ENCODE measurements at places on chromosomes 1 and 21. TPM values are rescaled to one million over a fixed set of nuclear protein-coding genes. Genes with fewer than 3 reads are reported as not detected.

DNA sequence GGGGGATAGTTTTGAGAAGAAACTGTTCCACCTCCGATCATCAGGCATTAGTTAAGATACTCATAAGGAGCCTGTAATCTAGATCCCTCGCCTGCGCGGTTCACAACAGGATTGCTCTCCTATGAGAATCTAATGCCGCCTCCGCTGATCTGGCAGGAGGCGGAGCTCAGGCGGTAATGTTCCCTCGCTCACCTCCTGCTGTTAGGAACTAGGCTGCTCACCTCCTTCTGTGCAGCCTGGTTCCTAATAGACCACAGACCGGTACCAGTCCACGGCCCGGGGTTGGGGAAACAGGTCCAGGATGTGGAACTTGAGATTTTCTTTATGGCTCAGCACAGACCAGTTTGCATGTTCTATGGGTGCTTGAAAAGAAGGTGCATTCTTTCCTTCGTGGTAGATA is 27.2 kb upstream of the FAM3B start:
- peaks cover 2% of the 10 kb centered on the region for H3K4me1 ChIP-seq
- no peak overlapping the region for H3K4me3 ChIP-seq
- H3K27ac ChIP-seq, result no peak overlapping the region
- no peak for DNase-seq
- H3K27me3 ChIP-seq, result peaks cover 38% of the 10 kb centered on the region
- H3K36me3 ChIP-seq, result no peaks in the 10 kb centered on the region

DNA sequence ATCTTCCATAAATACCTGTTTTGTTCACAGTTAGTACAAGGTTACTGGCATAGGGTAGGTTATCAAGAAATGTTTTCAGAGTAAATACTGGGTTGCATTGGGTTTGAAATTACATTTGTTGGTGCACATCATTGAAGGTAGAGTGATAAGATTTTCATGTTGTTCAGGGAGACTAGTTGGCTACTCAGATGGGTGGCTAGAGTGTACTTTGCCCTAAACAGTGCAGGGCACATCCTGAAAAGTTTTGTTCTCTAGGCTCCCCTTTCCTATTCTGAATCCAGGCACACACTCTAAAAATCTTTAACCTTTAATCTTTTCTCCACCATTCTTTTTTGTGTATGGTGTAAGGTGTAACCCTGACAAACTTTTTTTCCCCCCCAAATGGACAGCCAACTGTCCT is 18.0 kb downstream of the POU2F1 start:
- no peaks in the 10 kb centered on the region for H3K27me3 ChIP-seq
- no peak for DNase-seq
- H3K4me1 ChIP-seq, result peaks cover 32% of the 10 kb centered on the region
- H3K36me3 ChIP-seq, result peaks cover 2% of the 10 kb centered on the region
- no peak overlapping the region for H3K4me3 ChIP-seq

DNA sequence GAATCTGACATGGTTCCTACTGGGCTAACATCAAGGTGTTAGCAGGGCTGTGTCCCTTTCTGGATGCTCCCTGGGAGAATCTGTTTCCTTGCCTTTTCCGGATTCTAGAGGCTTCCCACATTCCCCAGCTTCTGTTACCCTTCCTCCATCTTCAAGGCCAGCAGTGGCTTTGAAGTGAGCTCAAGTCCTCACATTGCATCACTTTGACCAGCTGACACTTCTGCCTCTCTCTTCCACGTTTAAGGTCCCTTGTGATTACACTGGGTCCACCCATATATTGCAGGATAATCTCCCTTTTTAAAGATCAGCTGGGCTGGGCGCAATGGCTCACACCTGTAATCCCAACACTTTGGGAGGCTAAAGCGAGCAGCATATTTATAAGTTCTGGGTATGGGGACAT is 33.1 kb downstream of the CNST start:
- no peak overlapping the region for H3K4me3 ChIP-seq
- H3K36me3 ChIP-seq, result peaks cover 5% of the 10 kb centered on the region
- H3K27ac ChIP-seq, result no peak overlapping the region
- H3K27me3 ChIP-seq, result no peaks in the 10 kb centered on the region

- peak overlapping the region; percentile 81 for H3K27ac ChIP-seq
- H3K4me3 ChIP-seq, result peak overlapping the region; percentile 98
- DNase-seq, result no peak
- no peaks in the 10 kb centered on the region for H3K27me3 ChIP-seq
- peaks cover 48% of the 10 kb centered on the region for H3K36me3 ChIP-seq
- peaks cover 32% of the 10 kb centered on the region for H3K4me1 ChIP-seq
Observed at GRCh38 chr1:150575072-150575489, 4.3 kb downstream of the MCL1 start.

GRCh38 chr1:92094090-92094489 is 13.9 kb downstream of the BTBD8 start:
- H3K27ac ChIP-seq, result no peak overlapping the region
- H3K4me3 ChIP-seq, result no peak overlapping the region
- H3K36me3 ChIP-seq, result no peaks in the 10 kb centered on the region
- H3K27me3 ChIP-seq, result no peaks in the 10 kb centered on the region

DNA sequence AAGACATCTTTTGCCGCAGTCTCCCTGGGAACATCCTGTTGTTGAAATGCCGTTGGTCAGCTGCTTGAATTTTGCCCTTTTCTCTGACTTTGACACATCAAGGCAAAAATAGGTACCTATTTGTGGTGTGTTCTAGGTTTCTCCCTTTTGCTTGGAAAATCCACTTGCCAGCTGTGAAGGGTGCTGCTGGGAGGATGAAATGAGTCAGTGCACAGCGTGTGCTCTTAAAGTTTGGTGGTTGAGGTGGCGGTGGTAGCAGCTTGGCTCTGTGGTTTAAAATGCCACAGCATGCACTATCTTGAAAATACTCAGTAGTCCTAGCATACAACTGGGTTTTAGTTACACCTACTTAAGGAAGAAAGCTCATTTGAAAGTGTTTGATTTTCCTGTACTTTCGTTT is 183.8 kb downstream of the DHRS3 start:
- no peak overlapping the region for H3K27ac ChIP-seq
- DNase-seq, result no peak
- no peak overlapping the region for H3K4me3 ChIP-seq

DNA sequence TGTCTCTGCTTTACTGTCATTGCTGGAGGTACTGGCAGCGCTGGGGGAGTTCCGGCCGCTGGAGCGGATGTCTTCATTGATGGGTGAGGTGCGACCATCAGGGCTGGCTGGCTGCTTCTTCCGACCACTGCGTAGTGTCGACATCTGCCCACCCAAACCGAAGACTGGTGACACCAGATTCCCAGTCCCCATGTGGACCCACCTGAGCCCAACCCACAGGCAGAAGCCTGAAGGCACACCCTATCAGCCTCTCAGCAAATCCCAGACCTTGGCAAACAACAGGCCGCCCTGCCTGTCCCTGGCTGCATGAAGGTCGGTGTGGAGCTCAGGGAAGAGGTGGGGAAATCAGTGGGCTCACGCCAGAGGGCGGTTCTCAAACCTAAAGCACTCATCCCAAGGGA is 44.8 kb downstream of the SLC45A1 start:
- peaks cover 8% of the 10 kb centered on the region for H3K4me1 ChIP-seq
- no peak overlapping the region for H3K4me3 ChIP-seq
- no peak for DNase-seq
- H3K27me3 ChIP-seq, result no peaks in the 10 kb centered on the region
- peaks cover 17% of the 10 kb centered on the region for H3K36me3 ChIP-seq

GRCh38 chr1:245788269-245788668 is 633.5 kb downstream of the KIF26B start:
- DNase-seq, result no peak
- no peaks in the 10 kb centered on the region for H3K36me3 ChIP-seq
- H3K4me1 ChIP-seq, result peaks cover under 1% of the 10 kb centered on the region
- no peak overlapping the region for H3K4me3 ChIP-seq
- H3K27me3 ChIP-seq, result no peaks in the 10 kb centered on the region
- no peak overlapping the region for H3K27ac ChIP-seq

DNA sequence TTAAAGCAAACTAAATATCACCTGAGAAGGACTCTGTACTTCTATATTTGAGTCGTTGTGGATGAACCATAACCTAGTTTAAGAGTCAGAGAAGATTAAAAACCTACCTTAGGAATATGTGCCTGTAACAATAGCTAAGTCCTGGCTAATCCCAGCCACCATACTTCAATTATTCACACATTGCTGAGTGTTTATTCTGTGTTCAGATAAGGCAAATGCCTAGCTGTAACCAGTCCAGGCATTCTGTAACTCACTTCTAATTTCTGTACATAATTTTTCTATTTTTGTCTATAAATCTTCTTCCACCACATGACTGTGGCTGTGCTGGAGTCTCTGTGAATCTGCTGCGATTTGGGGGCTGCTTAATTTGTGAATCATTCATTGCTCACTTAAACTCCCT is 441.9 kb upstream of the ADAMTS5 start:
- no peak overlapping the region for H3K4me3 ChIP-seq
- H3K36me3 ChIP-seq, result no peaks in the 10 kb centered on the region
- no peaks in the 10 kb centered on the region for H3K27me3 ChIP-seq
- DNase-seq, result no peak
- no peak overlapping the region for H3K27ac ChIP-seq
- no peaks in the 10 kb centered on the region for H3K4me1 ChIP-seq

GRCh38 chr1:54239035-54239383 is 39.0 kb downstream of the MRPL37 start:
- H3K36me3 ChIP-seq, result peaks cover 5% of the 10 kb centered on the region
- no peak overlapping the region for H3K4me3 ChIP-seq
- DNase-seq, result no peak
- peaks cover 5% of the 10 kb centered on the region for H3K4me1 ChIP-seq
- H3K27me3 ChIP-seq, result no peaks in the 10 kb centered on the region

DNA sequence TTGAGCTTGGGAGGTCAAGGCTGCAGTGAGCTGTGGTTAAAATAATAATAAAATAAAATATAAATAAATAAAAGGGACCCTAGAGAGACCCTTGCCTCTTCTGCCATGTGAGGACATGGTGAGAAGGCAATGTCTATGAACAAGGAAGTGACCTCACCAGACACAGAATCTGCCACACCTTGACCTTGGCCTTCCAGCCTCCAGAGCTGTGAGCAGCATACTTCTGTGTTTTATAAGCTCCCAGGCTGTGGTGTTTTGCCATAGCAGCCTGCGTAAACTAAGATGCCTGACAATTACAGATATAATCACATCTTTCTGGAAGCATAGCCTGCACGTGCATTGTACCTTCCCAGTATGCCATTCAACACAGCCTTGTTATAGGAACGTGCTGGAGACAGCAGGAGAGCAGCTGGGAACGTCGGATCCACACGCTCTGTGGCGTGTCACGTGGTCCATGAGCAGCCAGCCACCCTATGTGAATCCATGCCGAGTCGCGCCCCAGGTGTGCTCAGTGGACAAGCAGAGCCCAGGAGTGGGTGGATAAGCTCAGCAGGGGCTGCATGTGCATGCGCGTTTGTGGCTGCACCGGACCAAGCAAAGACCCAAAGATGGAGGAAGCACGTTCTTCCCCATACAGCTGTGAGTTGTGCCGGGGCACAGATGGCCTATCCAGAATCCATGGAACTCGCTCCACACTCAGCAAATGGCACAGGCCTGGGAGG is 17.8 kb downstream of the WNT9A start:
- H3K27me3 ChIP-seq, result peaks cover 6% of the 10 kb centered on the region
- H3K4me1 ChIP-seq, result peaks cover 5% of the 10 kb centered on the region
- no peak overlapping the region for H3K27ac ChIP-seq

GRCh38 chr1:8666389-8667167 is 150.9 kb downstream of the RERE start:
- no peaks in the 10 kb centered on the region for H3K27me3 ChIP-seq
- H3K36me3 ChIP-seq, result no peaks in the 10 kb centered on the region
- DNase-seq, result peak; percentile 34
- H3K27ac ChIP-seq, result peak overlapping the region; percentile 87
- no peaks in the 10 kb centered on the region for H3K4me1 ChIP-seq

DNA sequence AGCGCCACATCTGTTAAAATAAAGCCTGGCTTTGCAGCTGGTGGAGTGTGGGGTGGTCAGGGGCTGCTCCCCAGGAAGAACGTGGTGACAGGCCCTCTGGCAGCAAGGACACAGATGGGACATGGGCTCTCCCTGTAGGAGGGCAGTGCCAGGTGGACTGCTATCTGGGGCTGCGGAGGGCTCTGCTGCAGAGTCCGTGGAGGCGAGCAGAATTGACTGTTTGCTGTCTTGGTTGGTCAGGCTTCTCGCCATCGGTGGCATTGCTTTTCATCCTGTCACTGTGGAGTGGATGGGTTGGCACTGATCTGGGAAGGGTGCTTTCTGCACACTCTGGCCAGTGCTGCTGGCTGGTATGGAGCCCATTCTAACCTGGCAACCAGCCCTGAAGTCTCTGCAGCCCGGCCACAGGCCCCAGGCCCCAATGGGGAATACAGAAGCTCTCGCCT is 103.0 kb downstream of the LAMC2 start:
- no peaks in the 10 kb centered on the region for H3K4me1 ChIP-seq
- no peak overlapping the region for H3K27ac ChIP-seq

- H3K27ac ChIP-seq, result no peak overlapping the region
- no peaks in the 10 kb centered on the region for H3K27me3 ChIP-seq
- no peak overlapping the region for H3K4me3 ChIP-seq
- no peaks in the 10 kb centered on the region for H3K36me3 ChIP-seq
- no peaks in the 10 kb centered on the region for H3K4me1 ChIP-seq
Observed at GRCh38 chr1:169148472-169149252, 42.2 kb downstream of the ATP1B1 start.

DNA sequence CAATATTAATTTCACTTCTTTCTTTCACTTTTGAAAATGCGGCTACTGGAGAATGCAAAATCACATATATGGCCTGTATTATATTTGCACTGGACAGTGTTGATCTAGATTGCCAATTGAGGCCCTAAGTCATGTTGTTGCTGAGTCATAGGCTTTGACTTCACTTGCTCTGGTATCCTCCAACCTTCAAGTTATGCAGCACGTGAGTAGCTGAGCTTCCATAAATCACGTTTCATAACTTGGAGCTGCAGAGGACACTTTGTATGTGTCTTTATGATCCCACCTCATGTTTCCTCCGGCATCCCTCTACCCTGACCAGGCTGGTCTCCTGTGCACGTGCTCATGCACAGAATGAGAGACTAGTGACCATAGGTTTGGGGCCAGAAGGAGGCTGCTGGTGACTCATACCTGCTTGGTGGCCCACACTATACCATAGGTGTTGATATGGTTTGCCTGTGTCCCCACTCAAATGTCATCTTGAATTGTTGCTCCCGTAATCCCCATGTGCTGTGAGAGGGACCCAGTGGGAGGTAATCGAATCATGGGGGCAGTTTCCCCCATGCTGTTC is 103.0 kb upstream of the TSPAN2 start:
- H3K36me3 ChIP-seq, result no peaks in the 10 kb centered on the region
- H3K4me1 ChIP-seq, result no peaks in the 10 kb centered on the region
- no peak for DNase-seq
- peaks cover 17% of the 10 kb centered on the region for H3K27me3 ChIP-seq
- no peak overlapping the region for H3K4me3 ChIP-seq

DNA sequence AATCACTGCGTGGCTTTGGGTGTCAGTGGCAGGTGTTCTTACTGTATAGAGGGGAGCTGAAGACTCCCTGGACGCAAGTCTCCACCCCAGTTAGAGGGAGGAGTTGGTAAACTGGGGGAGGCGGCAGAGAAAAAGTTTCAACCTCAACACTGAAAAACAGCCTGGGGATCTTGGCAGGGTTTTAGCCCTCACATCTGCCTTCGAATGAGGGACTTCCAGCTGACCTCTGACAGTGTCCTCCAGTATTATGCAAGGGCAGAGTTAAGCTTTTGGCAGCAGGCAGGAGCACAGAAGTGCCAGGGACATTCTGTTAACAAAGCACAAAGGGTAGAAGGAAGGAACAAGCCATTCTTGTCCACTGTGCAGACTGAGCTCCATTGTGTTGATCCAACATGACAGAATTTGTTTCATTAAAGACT is 41.2 kb upstream of the RAB4A start:
- peaks cover 34% of the 10 kb centered on the region for H3K27me3 ChIP-seq
- H3K4me3 ChIP-seq, result no peak overlapping the region
- H3K36me3 ChIP-seq, result no peaks in the 10 kb centered on the region
- H3K27ac ChIP-seq, result no peak overlapping the region
- peaks cover 7% of the 10 kb centered on the region for H3K4me1 ChIP-seq

The OR14A16 gene
- not detected for polyA plus RNA-seq

The STIL gene
- polyA plus RNA-seq, result 0.90 TPM

The KCNQ4 gene
- not detected for polyA plus RNA-seq

The RNU1-1 gene
- polyA plus RNA-seq, result 27.4 TPM

The TNFSF4 gene
- polyA plus RNA-seq, result 1.8 TPM

The SPATA17 gene
- polyA plus RNA-seq, result not detected

The FLG gene
- not detected for polyA plus RNA-seq

The SLC45A1 gene
- polyA plus RNA-seq, result 0.24 TPM

Data from naive B cell (primary cell).